ENCODE measurements at places on chromosomes 12 and 14.

GRCh38 chr12:123608182-123608581 lies 6.3 kb downstream of the DDX55 start:
- no peak for DNase-seq

GRCh38 chr12:26118308-26118707 lies 6.5 kb downstream of the BHLHE41 start:
- DNase-seq = no peak

GRCh38 chr12:4819654-4820053 lies 90.1 kb upstream of the KCNA1 start:
- no peak for DNase-seq

DNA sequence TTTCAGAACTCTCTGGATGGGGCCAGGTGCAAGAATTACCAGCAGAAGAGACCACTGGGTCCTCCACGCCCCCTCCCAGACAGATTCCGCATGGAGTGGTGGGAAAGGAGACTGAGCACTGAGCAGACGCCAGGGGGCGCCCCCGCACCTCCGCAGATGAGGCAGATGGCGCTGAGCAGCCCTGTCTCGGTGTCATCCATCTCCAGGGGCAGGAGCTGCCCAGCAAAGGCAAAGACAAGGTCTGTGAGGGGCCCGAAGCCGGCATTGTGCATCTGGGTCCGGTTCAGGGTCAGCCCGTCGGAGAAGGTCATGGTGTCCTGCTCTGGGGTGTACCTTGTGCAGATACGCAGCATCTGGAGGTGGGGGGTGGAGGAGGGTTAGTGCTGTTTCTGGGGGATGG lies 6.3 kb upstream of the ITGB7 start:
- no peak for DNase-seq

DNA sequence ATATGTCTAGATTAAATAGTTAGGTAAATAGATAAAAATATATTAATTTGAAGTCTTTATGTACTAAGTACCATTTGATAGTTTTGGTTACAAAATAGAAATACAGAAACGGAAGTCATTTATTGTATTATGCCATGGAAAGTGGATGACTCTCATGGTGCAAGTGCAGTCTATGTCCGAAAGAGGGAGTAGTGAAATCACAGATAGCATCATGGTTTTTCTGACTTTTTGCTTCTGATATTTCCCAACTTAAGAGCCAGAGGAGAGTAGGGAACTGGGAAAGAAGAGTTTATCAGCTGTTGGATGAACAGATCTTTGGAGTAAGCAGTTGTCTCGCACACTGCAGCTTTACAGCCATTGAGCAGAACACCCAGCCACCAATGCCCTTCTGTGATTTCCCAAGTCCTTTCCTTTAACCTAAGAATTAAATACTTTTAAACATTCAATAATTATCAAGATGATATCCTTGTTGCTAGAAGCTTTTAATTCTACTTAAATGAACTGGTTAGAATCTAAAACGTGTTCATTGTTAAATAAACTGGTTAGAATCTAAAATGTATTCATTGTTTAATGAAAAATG lies 18.4 kb upstream of the SRGAP1 start:
- DNase-seq = peak; percentile 40

DNA sequence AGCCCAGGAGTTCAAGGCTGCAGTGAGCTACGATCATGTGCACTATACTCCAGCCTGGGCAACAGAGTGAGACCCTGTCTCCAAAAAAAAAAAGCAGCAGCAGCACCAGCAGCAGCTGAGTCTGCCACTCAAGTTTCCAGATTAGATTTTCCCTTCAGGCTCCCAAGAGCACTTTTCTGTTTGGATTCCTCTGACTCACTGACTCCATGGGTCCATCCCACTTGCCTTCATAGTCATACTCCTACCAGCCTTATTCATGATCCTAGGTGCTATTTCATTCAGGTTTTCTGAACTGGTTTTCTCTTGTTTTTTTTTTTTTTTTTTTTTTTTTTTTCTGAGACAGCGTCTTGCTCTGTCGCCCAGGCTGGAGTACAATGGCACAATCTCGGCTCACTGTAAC lies 6.8 kb upstream of the TWF1 start:
- DNase-seq = no peak

DNA sequence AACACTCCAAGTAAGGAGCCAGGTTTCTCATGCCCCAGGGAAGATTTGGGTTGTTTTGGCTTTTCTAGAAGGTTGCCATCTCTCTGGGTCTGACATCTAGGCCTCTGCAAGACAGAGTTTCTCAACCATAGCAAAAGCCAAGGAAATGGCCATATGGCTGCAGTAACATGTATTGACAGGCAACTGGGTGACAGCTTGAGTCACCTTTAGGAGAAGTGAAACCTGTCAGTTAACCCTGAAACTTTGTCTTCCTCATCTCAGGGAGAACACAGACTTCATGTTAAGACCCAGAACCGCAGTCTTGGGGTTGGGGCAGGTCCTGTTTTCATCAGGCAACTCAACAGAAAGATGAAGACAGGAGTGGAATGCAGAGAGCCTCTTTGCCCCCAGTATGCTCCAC lies 46.0 kb upstream of the PLBD1 start:
- DNase-seq = no peak

DNA sequence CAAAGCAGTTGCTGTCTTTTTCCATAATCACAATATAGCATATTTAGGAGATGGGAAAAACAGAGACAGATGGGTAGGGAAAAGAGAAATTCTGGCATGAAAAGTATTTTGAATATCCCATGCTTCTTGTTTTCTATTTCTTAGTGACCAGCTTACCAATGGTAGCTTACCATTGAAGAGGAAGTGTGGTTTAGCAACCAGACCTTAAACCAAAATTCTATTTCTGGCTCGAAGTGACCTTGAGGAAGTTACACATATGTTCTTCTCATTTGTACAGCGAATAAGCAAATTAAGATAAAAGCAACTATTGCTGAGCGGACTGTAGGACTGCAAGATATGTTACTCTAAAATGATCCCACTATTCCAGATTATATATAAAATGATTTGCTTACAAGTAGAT lies 82.9 kb downstream of the FGD4 start:
- DNase-seq = no peak

GRCh38 chr14:68927956-68928675 lies 51.0 kb downstream of the ACTN1 start:
- DNase-seq = no peak

- DNase-seq = no peak
Measured at GRCh38 chr14:90387206-90387760, 9.5 kb upstream of the CALM1 start.

DNA sequence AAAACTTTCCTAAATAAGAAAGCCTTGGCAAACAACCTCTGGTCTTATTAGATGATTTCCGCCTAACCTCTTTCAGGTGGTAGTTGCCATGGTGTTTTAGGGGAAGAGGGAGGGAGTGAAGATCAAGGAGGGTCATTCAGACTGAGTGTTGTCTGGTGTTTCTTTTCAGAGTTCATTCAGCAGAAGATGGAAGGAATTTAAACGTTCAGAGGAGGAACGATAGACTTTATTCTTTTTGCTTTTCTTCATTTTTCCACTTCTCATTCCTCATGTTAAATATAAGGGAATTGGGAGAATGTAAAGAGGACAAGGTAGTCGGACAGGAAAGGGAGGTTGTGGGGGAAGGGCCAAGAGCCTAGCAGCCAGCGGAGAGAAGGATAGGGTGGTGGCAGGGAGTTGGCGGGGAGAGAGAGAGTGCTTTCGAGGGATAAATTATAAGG lies 17.4 kb upstream of the SALL2 start:
- DNase-seq = no peak

GRCh38 chr14:35051796-35052195 lies 5.7 kb downstream of the FAM177A1 start:
- DNase-seq = no peak

DNA sequence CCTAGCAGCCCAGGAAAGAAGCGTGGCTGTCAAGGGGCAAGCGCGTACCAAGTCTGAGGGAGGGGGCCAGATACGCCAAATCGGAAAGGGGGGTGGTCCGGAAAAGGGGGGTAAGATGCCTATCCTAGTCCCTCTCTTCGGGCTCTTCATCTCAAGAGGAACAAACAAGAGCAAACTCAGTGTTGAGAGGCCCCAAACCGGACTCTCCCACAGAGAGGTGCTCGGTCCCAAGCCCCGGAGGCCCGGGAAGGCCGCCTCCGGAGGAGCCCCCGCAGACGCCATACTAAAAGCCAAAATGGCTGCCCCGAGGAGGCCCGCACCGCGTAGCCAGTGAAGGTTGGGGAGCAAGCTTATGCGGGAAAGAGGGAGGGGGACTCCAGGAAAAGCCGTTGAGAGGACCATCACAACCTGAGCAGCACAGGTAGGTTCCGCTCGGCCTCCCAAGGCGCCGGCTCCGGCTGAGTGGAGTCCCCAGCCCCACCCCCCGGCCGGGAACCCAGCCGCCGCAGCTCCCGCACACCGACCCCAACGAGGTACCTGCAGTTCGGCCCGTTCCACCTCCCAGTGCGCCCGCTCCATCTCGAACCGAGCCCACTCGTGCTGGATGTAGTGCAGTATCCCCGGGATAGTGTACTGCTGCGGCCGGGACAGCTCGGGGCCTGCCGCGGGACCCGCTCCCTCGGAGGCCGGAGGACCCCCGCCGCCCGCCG lies at the start of gene AP4S1:
TSS of gene AP4S1 (plus strand) at position 283 of the 710 bp plus-strand sequence. CDS start 40,548 bp downstream, outside the sequence.
- peak; percentile 4 for DNase-seq

- no peak for DNase-seq
Measured at GRCh38 chr14:98223106-98223505, 1048.9 kb downstream of the BCL11B start.

GRCh38 chr12:55938826-55939501 lies 8.0 kb downstream of the DGKA start:
- no peak for DNase-seq

- no peak for DNase-seq
Measured at GRCh38 chr14:56118611-56119181, 485 bp downstream of the PELI2 start.

- no peak for DNase-seq
Measured at GRCh38 chr12:112327209-112327938, 54.9 kb downstream of the HECTD4 start.

DNA sequence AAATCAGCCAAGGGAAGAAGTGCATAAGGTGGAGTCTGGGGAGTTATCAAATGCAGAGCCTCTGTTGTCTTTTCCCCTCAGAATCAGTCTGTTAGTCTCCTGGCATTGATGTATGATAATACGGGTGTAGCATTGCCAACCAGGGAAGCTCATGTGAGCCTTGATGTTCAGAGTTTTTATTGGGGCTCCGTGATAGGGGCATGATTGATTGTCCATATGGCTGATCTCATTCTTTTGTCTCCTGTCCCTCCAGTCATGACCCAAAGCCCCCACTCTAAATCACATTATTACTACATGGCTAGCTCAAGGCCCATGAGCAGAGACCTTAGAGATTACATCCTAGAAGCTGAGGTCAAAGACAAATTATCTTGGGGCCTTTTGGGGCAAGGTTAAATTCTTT lies 140.9 kb downstream of the NUBPL start:
- DNase-seq = no peak

- DNase-seq = peak; percentile 8
Measured at GRCh38 chr12:105013892-105014291, 27.8 kb downstream of the NOPCHAP1 start.

DNA sequence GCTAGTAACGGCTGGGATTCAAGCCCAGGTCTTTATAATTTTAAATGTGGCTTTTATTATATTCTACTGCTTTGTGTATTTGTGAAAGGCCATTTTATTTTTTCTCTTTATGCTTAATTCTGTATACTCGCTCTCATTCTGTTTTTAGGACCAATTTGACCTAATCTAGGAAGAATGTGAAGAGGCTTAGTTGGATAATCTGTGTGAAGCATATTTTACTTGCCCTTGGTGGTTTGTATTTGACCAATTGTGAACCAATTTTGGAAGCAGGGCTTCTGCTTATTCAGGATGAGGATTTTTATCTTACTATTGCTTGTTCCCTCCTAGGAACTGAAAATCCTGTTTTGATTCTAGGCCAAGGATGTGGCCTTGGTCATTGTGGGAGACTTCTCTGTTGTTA lies 113.1 kb downstream of the TTC6 start:
- no peak for DNase-seq

GRCh38 chr14:58354808-58355207 lies 40.9 kb upstream of the TOMM20L start:
- DNase-seq = no peak

- DNase-seq = no peak
Measured at GRCh38 chr12:24944601-24944975, 4.3 kb downstream of the BCAT1 start.

DNA sequence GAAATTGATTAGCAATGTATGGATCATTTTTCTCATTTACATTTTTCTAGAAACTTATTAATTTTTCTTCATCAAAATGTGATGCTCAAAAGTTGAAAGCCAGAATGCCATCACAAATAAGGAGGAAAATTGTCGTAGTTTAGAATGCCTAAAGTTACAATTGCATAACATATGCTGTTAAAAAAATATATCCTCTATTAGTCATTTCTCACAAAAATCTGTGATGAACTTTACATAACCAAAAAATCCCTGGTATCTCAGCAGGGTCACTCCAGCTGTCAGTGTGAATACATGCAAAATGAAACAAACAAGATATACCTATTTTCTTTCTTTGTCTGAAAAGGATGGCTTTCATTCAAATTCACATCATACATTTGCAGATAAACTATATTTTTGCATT lies 358.9 kb downstream of the PAWR start:
- DNase-seq = no peak
